NCI-H2107 (cell line): ENCODE measurements at places on chromosomes 2 and 18.

DNA sequence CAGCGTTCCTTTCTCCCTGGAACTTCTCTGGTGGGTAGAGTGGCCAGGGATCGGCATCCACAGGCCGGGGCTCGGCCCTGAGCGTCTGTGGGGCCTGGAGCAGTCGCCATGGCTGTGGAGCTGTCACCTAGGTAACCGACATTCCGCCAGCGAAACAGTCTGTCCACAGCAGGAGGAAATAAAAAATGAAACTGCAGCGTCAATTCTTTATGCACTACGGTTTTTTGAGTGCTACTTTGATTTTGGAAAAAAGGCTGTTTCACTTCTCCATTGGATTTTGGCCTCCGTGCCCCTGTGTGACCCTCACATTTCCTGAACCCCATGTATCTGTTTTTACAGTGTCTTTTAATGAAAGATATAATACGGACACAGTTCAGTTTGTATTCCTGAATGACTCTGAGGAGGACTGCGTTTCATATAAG, 163.4 kb downstream of the LDLRAD4 start:
- DNase-seq: no peak

GRCh38 chr18:69109686-69110085, 291.0 kb upstream of the DOK6 start:
- DNase-seq: no peak

- no peak for DNase-seq
Measured at GRCh38 chr2:165985120-165985519, 31.5 kb upstream of the TTC21B start.

- no peak for DNase-seq
Measured at GRCh38 chr2:189233527-189233926, 54.0 kb upstream of the COL5A2 start.

DNA sequence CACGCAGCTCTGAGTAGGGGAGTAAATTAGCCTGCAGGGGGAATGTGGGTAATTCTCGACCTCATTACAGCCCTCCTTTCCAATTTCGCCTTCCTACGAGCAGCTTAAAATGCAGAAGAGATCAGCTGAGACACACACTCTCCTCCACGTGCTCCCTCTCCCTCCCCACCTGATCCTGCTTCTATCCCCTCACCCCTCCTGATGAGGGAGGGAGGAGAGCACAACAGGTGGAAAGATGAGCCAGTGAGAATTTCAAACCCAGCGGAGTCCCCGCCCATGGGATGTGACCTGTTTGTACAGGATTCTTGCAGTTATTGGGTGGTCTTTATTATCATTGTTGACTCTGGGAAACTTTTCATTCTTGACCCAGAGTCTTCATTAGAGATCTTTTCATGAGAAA, 35.5 kb downstream of the DDX18 start:
- DNase-seq: no peak

- DNase-seq: no peak
Measured at GRCh38 chr18:46518438-46518837, 138.6 kb downstream of the LOXHD1 start.

- DNase-seq: no peak
Measured at GRCh38 chr2:209840434-209840833, 68.8 kb downstream of the UNC80 start.

DNA sequence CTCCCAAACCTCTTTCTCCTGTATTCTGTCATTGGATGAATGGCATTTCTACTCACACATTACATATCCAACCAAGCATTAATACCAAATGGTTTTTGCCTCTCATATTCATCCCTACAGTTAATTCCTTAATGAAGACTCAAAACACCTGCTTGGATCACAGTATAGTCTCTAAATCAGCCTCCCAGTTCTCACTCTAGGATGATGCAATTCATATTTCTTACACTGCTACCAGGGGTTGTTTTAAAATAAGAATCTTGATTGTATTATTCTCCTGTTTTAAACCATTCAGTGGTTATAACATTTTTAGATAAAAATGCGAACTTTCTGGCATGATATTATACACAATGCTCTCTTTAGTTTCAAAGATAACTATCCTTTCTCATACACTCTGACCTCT, 281.4 kb upstream of the ZEB2 start:
- DNase-seq: no peak

GRCh38 chr18:48049757-48050156, 119.3 kb upstream of the SMAD2 start:
- DNase-seq: no peak

DNA sequence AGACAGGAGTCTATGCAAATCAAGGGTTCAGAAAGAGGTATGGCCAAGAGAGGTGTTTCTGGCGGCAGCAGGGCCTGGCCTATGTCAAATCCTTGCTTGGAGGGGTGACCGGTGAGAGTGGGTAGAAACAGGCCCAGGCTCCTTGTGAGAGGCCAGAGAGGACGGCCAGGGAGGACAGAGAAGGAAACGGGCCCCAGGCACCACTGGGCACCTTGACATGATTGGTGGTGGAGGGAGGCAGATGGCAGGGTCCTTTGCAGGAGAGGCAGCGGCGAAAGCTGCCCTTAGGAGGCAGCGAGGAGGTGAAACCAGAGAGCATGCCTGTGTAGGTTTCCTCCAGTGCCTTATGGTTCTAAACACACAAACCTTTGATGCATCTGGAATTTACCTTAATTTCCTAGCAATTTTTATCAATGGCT, 6.2 kb downstream of the RAMP1 start:
- DNase-seq: no peak

DNA sequence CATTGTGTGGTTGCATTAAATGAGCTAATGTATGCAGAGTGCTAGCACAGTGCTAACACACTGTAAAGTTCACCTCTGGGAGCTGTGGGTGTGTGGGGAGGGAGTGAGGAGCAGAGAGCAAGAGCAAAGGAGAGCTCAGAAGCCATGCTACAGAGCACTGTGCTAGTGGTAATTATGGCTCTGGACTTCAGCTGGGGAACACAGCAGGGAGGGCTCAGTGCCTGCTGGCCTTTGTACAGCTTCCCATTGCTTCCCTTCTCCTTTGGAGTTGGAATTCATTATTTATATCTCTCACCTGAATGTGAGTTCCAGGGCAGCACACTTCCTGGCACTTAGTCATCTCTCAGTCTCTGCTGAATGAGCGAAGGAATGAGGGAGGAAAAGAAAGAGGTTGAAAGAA, 2.5 kb upstream of the PLA2R1 start:
- DNase-seq: no peak

GRCh38 chr2:173075056-173075780, 428 bp upstream of the MAP3K20 start:
- DNase-seq: no peak

DNA sequence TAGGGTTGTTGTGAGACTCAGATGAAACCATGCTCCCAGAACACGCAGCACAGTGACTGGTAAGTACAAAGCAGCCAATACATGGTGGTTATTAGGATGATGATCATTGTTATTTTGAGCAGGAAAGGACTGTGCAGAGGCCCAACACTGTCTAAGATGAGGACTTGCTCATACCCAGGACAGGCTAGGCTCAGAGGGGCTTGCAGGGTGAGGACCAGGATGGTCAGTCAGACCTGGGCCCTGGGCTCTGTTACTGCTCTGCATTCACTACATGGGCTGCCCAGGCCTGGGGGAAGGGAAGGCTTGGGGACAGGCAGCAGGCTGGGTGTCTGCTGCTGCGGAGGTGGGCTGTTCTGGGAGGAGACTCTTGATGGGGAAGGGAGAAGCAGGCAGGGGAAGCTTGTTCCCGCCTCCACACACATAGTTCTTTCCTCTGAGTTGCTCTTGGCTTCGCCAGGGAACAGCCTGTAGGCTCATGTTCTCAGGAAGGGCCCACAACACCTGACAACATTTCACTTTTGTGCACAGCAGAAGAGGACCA, 17.5 kb downstream of the CAPN13 start:
- DNase-seq: no peak

DNA sequence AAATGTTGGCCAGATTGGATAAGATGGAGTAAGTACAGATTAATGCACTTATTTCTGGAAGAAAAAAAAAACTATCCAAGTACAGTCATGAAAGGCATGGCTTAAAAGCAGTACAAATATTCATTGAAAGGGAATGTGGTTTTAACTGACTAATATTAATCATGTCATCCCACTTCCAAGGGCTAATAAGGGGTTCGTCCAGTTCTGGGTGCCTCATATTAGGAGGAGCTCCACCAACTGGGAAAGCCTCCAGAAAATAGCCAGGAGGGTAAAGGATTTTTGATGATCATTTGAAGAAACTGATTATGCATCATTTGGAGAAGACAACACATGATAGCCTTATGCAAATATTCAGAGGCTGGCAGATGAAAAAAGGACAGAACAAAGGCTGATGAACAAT, 115.2 kb upstream of the ARL5A start:
- DNase-seq: no peak

- DNase-seq: no peak
Measured at GRCh38 chr2:95314964-95315611, 17.9 kb downstream of the KCNIP3 start.

GRCh38 chr2:51960841-51961335, 929.0 kb upstream of the NRXN1 start:
- no peak for DNase-seq

DNA sequence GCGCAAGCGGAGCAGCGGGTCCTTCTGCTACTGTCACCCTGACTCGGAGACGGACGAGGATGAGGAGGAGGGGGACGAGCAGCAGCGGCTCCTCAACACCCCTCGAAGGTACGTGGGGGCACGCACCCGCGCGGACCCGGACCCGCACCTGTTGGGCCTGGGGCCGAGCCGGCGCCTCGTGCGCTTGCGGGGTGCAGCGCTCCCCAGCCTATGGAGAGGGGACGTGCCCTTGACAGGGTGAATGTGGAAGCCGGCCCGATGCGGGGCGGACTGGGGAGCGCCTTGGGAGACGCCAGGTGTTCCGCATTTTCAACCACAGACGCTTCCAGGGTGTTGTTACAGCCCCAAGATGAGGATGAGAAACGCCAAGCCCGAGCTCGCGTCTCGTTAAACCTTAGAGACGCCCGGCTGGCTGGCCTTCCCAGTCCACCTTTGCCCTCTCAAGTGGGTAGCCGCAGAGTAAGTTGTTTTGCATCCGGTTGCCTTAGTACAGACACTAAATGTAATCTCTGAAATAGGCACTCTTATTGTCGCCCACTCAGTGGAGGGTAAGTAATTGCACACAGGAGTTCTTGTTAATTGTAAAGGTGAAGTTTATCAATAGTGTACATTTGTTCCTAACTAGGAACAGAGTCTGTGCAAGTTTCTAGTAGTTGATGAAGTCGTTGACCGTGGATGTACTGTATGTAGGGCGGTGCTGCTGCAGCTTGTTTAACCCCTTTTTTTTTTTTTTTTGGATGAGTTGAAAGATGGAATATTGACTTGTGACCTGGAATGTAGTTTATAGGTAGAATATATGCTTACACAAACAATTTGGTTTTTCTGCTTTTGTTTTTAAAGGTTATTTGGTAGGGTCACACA, 815 bp downstream of the GMCL1 start:
- DNase-seq: no peak

- no peak for DNase-seq
Measured at GRCh38 chr2:130720036-130720435, 8.8 kb upstream of the GPR148 start.

DNA sequence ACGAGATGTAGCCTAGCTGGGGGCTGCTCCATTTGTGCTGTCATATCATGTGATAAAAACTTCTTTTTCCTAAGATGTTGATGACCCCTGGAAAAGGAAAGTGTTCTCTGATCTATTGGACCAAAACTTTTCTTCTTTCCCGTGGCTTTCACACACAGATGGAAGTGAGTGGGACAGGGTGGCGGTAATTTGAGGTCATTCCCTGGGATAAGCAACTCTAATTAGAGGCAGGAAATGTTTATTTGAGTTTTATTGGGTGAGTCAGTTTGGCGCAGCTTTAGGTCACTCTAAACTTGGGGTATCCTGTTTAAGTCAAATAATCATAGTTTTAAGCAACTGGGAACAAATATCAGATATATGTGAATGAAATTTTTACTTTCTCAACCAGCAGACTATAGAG, 221.0 kb upstream of the EPAS1 start:
- DNase-seq: no peak

DNA sequence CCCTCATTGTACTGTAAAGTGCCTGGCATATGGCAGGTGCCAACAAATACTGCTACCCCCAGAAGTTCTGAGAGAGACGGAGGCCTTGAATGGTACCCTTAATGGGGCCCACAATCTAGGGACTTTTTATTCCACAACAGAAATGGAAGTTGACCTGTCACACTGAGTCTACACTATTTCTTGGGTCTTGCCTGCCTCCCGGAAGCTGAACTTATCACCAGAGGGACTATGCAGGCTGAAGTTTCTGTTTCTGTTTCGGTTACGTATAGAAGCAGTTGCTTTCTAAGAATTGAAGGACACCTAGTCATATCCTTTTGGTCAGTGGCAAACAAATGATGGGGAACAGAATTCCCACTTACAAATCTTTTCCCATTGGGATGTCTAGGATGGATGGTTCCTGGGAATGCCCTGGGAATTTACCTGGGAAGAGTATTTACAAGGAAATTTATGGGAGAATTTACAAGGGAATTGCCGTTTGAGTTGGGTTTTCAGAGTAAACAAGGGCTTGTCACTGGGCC, 74.2 kb downstream of the HS1BP3 start:
- DNase-seq: no peak

DNA sequence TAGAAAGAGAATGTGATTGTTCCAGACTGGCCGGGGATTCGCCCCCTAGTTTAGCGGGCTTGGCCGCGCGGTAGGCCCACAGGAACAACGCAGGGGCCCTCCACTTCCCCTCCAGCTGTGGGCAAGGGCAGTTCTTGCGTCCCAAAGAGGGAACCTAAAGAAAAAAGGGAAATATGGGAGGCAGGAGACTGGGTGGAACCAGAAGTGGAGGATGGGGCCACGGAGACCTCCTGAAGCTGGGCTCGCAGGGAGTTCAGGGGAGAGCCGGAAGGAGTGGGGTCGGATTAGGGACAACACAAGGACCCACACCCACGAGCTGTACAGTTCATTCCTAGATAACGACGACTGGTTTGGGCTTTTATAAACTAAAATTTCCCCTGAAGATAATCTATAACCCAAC, 18.2 kb downstream of the GNLY start:
- DNase-seq: no peak

DNA sequence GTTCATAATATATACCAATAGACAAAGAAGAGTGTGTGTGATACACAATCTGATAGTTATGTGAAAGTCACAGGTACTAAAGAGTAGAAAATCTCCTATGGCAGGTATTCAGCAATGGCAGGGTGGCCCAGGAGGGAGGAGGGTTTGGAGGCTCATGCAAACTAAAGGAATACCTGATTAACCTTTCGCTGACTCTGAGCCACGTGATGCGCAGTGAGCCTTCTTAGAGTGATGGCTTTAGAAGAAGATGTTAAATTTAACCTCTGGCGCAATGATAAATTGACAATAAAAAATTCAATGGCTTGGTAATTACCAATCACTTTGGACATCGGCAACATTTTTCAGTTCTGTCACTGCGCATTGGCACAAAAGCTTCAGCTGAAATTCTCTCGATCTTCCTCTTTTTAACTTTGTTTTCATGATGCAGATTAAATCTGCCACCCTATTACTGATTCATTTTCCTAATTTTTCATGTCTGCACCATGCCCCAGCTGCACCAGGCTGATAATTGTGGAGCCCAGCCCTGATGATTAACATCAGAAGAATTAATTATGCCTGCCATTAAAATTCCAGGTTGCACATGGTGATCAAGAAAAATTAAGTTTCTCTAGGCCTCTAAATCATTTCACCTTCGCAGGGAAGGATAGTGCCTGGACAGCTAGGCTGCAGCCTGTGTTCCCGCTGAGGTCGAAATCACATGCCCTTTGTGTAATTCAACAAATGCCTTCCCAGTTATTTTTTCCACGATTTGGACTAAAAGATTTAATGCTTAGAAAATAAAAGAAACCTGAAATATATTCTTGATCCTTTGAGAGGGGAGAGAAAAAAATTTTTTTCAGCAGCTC, 250.6 kb upstream of the HNRNPA3 start:
- no peak for DNase-seq
